ENCODE measurements at places on chromosomes 2 and 18. TPM values are rescaled to one million over a fixed set of nuclear protein-coding genes. Genes with fewer than 3 reads are reported as not detected.

Gene LBX2
- total RNA-seq, result 0.99 TPM

Gene KLHL14
- not detected for total RNA-seq

Gene ANO7
- total RNA-seq, result not detected

Gene PLEKHH2
- 26.2 TPM for total RNA-seq

Gene ADAM23
- total RNA-seq, result 1.5 TPM

Gene UGGT1
- total RNA-seq, result 32.4 TPM

Gene IL36B
- not detected for total RNA-seq

Gene COX7A2L
- total RNA-seq, result 56.9 TPM

Gene IL36RN
- not detected for total RNA-seq

Gene ADD2
- total RNA-seq, result 3.0 TPM

Gene IL1RN
- total RNA-seq, result 4.1 TPM

Gene LAMA1
- total RNA-seq, result 0.42 TPM

Gene NCKAP5
- 0.78 TPM for total RNA-seq

Gene DSG2
- total RNA-seq, result 6.2 TPM

Gene ALLC
- total RNA-seq, result not detected

Gene FBLN7
- total RNA-seq, result 1.8 TPM

Gene SCG2
- total RNA-seq, result 8.3 TPM

Gene SIX2
- total RNA-seq, result under 0.01 TPM

Gene C2orf92
- total RNA-seq, result 2.1 TPM

Gene LYG2
- not detected for total RNA-seq

Gene LRP1B
- 0.71 TPM for total RNA-seq

Gene DSG1
- not detected for total RNA-seq

Gene RBFA
- 32.0 TPM for total RNA-seq

Gene FAM237A
- total RNA-seq, result not detected

Gene CNRIP1
- 28.2 TPM for total RNA-seq

Gene B4GALT6
- 12.0 TPM for total RNA-seq

Gene COLEC12
- 22.0 TPM for total RNA-seq

Gene CD207
- total RNA-seq, result 1.7 TPM

Gene NABP1
- 5.2 TPM for total RNA-seq

Gene APLF
- 7.6 TPM for total RNA-seq

Gene ANKRD29
- total RNA-seq, result 7.8 TPM

Gene ADGRF3
- total RNA-seq, result not detected

Gene ZNF804A
- total RNA-seq, result 0.33 TPM

All from esophagus muscularis mucosa (tissue), 4 donors.